ENCODE measurements at places on chromosomes 7 and 10.
A peak's percentile ranks its signal among the peaks of the same experiment; 100 is the strongest.

DNA sequence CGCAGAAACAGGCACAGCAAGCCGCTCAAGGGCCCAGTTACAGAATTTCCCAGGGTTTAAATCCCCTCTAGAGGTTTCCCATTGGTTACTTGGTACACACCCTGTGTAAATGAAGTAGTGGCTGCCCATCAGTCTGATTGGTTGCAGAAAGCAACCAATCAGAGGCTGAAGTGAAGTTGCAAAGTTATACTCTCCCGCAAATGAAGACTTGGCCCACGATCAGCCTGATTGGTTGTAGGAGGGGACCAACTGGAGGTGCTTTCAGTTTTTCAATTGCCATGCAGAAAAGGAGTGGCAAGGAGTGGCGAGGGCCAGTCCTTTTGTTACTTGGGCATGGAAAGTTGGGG lies 909.2 kb upstream of the AUTS2 start:
- no peak for DNase-seq

DNA sequence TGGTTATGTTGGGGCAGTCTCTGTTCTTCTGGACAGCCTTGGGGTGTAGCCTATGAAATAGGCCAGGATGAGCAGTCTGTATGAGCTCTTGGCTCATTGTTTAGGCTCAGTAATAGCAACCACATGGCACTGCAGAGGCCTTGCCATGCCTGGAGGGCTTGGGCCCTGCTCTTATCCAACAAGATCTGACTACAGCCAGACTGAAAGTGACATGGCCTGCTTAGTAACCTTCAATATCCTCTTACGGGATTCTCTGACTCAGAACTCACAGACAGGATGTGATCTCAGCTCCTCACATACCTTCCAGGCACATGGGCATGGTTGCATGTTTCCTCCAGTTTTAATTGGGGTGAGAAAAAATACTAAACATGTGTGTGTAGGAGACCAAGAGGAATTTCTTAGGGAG lies 289.3 kb downstream of the PTEN start:
- DNase-seq = no peak

DNA sequence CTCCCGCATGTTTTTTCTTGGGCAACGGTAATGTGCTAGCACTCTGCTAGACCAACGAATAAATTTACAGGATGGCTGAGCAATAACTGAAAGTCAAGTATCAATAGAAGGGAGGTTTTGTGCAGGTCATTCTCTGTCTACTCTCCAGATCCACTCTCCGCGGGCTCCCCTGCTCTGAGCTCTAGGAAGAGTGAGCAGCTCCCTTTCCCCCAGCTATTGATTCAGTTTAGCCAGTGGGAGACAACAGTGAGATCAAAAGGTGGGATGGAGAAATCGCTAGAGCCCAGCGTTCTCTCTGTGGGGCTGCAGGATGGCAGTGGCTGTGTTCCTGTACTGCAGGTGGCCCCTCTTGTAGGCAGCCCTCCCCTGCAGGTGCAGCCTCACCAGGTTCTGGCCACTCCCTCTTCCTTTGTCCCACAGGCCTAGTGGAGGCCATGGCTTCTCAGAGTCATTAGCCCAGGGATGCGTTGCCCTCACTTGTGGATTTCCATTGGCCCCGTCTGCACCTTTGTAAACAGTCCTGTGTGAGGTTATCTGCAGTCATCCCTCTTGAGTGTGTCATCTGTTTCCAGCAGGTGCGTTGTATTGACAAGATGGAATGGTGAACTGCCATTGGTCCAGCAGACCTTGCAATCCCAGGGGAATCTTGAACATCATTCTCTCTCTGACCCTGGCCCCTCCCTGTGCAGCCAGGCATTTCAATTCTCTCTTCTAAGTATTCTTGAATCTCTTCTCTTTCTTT lies 11.1 kb downstream of the MSRB2 start:
- no peak for DNase-seq

DNA sequence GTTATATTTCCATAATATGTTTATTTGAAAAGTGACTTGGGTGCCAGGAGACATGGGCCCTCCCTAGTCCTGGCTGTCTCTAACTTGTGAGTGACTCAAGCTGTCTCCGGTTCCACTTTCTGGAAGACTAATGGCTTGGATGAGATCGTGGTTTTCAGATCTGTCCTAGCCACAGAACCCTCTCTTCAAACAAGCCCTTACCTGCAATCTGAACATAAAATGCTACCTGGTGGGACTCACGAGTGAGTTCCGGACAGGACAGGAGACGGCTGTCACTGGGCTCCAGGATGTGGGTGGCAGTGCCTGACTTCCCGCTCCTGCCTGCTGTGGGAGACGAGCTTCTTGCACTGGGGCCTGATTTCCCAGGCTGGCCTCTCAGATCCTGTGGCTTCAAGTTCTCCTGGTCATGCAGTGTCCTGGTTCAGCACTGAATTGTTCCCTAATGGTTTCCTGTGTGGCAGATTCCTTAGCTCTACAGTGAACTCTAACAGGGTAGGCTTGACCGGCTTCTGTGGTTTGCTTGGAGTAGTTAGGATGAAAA lies 26.0 kb upstream of the PFKFB3 start:
- no peak for DNase-seq

- no peak for DNase-seq
Measured at GRCh38 chr7:115844857-115845256, 185.7 kb downstream of the TFEC start.

- no peak for DNase-seq
Measured at GRCh38 chr10:115604627-115605026, 511.5 kb downstream of the ATRNL1 start.

GRCh38 chr10:100693821-100694220 lies 51.6 kb upstream of the PAX2 start:
- no peak for DNase-seq

- DNase-seq = no peak
Measured at GRCh38 chr7:39300276-39300675, 265.9 kb upstream of the YAE1 start.

- DNase-seq = no peak
Measured at GRCh38 chr10:82668221-82668895, 793.4 kb downstream of the NRG3 start.

- no peak for DNase-seq
Measured at GRCh38 chr10:61124756-61125530, 181.0 kb upstream of the RHOBTB1 start.

DNA sequence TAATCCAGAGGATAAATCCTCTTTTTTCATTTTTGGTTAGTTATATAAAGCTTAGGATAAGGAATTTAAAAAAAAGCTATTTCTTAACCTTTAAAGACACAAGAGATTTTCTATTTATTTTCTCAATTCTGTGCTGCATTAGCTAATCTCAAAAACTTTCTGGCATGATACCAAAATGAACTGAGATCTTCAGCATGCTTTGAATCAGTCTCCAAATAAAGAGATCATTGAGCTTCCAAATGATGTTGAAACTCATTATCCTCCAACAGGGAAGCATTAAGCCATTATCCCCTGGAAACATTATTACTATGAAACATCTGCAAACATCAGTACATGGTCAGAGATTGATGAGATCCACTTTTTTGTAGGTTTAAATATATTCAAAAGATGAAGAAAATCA lies 350.3 kb upstream of the TEX47 start:
- DNase-seq = no peak

- peak; percentile 22 for DNase-seq
Measured at GRCh38 chr10:132654708-132655661, 117.4 kb downstream of the INPP5A start.

DNA sequence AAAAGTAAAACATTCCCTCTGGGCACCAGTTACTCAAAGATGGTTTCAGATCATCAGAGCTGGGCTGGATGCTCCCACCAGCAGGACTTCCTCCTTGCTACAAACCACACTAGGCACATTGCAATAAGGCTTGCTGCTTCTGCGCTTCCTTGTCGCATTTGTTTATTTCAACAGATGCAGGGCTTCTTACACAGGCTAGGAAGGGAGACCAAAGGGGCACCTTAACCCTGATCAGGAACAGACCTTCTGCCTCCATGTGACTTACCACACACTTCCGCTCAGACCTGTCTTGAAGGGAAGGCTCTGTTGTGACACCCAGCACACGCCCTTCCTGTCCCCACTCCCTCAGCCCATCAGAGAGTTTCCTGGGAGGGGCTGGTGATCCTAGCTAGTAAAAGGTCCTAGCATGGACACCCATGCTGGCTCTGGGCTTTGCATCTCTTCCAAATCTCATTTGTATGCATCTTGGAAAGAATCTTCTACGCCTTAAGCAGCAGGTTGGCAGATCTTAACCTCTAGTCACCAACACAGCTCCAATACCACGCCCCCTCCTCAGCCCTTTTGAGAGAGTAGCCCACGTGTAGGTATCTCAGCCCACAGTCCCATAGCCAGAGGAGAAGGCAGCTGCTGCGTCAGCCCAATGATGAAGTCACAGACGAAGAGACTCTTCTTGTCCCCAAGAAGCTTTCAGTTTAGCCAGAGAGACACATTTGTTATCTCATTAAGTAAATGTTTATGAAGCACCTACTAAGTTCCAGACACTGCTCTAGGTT lies 47.1 kb upstream of the SVIL start:
- no peak for DNase-seq

DNA sequence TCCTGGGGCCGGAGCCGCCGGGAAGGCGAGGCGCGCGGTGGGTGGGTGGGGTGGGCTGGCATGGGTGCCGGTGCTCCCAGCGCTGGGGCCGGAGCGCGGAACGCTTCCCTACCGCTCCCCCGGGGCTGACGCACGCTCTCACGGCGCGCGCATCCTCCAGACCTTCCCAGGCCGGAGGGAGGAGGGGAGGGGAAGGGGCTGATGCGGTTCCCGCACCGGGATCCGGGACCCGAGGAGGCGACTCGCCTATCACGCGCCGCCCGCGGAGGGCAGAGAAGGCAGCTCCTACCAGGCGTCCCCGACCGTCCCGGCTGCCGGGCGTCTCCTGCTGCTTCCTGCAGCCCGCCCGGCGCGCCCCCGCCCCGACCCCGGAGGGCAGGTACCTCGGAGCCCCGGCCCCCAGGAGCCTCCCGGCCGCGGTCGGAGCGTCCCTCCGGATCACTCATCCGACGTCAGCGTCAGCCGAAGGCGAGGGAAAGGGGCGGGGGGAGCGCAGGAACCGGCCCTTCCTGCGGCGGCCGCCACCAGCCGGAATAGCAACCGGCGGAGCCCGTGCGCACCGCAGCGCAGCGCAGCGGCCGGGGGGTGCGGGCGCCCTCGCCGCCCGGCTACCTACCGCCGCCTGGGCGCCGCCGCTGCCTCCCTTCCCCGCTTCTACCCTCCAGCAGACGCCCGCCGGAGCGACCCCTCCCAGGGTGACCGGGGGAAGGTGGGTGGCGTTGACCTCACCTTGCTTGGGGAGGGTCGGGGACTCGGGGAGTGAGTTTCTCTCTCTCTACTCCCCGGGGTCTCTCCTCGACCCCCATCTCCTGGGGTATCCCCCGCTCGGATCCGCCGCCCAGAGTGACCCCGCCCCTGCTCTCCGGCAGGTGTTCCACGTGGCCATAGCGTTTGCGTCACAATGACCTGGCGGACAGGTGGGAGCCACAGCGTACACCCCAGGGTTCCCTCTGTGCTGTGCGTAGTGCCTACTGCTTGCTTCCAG lies at the start of gene ICA1:
ICA1 (minus strand) TSS at position 457 of the 985 bp plus-strand sequence. CDS start 26,241 bp downstream, outside the sequence.
- no peak for DNase-seq

- no peak for DNase-seq
Measured at GRCh38 chr10:44939691-44940401, 19.8 kb upstream of the RASSF4 start.

GRCh38 chr7:112162142-112162766 lies 43.9 kb downstream of the DOCK4 start:
- no peak for DNase-seq

GRCh38 chr7:7662527-7662926 lies 22.0 kb downstream of the UMAD1 start:
- DNase-seq = no peak

DNA sequence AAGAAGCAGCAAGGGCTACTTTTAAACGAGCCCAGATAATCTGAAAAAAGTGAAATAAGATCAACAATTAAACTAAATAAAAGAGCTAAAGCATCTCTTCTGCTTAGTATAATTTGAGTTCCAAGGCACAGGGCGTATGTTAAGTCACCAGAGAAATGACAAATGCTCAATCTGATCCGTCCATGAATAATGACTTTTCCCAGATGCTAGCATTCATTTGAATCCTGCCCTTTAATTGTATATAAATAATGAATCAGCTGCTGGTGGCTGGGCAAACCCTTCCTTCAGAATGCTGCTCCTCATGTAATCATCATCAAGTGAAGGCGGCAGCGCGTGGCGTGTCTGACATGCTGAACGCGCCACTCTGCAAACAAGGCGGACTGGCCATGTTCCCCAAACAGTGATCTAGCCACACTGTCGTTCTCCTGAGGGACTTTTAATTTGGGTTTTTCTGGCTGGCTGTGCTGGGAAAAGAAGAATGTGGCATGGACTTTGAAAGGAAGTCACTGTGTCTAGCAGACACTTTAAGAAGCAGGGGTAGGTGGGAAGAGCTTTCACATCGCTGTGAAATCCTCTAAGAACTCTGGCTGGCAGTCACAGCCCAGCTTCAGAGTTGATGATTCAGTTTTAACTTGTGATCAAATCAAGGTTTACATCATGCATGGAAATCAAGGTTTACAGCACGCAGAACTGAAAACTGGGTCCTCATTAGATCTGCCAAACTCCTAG lies 70.7 kb downstream of the BEND7 start:
- no peak for DNase-seq

All from stimulated activated CD8-positive, alpha-beta memory T cell treated with anti-CD3 and anti-CD28 coated beads, Interleukin-2, amount 100 ng/mL, for 1 hour (primary cell).